ENCODE measurements at places on chromosomes 3 and 15.

DNA sequence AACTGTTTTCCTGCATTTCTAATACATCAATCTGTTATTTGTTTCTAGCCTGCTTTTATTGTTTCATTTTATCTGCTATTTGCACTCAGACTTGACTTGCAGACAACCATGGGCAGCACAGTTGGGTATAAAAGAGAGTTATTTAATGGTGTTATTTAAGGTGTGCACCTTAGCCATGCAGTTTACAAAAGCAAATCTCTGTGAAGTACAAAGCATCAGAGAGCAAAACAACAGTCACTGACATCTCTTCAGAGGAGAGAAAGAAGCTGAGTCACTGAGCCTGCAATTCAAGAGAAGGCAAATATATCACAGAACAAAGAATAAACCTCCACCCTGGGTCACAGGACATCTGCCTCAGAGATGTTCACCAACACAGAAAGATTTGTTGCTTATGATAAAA is 255.9 kb upstream of the ICE2 start:
- DNase-seq = no peak

GRCh38 chr15:57056357-57056756 is 137.9 kb downstream of the TCF12 start:
- DNase-seq = no peak

- no peak for DNase-seq
These were observed 26.0 kb upstream of the GNB5 start for GRCh38 chr15:52217186-52217585.

DNA sequence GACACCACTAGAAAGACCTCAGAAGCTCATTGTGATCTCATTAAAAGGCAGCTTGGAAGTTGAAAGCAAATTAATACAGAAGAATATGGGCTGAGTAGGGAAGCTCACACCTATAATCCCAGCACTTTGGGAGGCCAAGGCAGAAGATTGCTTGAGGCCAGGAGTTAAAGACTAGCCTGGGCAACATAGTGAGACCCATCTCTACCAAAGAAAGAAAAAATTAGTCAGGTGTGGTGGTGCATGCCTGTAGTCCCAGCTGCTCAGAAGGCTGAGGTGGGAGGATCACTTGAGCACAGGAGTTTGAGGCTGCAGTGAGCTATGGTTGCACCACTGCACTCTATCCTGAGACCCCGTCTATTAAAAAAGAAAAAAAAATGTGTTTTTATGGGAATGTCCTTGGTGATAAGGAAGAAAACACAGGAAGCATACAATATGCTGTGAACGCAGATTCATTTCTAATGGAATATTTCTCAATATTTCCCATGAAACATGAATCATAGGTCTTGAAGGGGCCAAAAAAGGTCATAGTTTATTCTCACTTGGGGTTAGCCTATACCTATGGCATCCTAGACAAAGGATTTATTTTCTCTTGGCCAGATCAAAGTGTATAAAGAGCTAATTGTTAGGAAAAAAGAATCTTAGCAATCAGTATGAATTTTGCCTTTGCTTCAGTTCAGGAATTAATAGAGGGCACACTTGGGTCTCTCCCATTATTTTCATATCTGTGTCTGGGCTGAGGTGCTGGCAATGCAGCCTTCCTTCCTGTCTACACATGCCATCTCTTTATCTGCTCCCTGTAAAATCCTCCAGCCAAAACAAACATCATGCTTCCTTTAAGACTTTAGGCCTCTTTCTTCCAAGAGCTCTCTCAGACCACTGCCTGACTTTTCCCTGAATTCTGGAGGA is 98.2 kb downstream of the FNDC3B start:
- no peak for DNase-seq

GRCh38 chr3:155553780-155554179 is 191.1 kb downstream of the PLCH1 start:
- no peak for DNase-seq

DNA sequence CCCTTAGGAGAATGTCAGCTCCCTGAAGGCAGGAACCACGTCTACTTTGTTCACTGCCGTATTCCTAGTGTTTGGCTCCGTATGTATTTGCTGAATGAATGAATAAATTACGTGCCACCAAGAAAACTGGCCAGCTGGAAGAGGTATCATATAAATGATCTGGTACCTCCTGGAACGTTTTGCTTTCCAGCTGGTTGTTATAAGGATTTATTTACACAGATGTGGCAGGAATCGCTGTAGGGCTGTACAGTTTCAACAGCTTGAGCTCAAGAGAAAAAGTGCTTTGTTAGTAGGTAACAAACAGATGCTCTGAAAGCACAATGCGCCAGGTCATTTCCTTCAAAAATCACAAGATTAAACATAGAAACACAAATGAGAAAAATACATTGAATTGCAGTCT is 108.8 kb upstream of the ATP2B2 start:
- DNase-seq = no peak

DNA sequence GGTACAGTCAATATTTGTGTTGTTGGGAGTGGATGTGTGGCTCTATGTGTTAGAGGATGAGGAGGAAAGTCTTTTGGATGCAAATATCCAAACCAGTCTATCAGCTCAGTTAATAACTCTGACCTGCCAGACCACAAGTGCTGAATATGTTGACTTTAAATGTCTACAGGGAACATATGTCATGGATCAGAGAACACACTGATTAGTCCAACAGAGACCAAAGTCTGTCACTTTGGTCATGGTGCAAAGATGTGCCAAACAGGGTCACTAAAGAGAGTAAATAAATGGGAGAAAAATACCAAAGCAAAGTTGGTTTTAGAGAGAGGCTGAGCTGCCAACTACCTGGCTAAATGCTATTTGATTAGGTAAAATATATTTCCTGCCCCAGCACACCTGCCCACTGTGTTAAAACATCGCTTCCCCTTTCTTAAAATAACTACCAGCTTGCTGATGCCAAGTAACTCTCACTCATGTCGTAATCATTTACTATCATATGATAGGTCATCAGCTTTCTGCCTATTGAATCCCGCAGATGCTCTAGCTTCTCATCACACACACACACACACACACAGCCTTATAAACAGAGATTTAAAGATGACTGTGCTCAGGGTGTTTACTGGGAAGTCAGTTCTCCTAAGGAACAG is 173.3 kb downstream of the PDZRN3 start:
- DNase-seq = no peak

- DNase-seq = no peak
These were observed 48.1 kb upstream of the MAP4 start for GRCh38 chr3:48064292-48064829.

DNA sequence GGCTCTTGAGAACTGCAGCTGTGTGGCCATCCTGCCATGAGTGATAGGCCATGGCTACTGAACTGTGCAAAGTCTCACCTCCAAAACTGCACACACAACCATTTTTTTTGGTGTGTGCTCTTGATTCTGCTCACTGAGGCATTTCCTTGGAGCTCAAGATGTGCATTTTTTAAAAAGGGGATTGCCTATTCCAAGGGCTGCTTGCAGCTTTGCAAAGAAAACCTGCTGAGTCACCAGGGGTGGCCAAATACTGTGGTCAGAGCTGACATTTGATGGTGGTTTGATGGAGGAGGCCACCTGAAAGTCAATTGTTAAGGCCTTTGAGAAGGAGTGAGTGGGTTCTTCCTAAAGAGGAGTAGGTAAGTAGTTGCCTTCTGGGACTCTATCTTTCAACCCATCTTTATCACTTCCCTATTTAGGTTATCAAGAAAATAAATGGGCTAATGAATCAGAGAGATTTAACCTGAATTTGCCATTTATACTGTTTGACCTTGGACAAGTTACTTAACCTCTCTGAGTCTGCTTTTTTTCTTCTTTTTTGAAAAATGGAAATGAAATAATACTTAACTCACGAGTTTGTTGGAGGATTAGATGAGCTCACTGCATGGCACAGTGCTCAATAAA is 87.9 kb downstream of the CHST2 start:
- DNase-seq = no peak

DNA sequence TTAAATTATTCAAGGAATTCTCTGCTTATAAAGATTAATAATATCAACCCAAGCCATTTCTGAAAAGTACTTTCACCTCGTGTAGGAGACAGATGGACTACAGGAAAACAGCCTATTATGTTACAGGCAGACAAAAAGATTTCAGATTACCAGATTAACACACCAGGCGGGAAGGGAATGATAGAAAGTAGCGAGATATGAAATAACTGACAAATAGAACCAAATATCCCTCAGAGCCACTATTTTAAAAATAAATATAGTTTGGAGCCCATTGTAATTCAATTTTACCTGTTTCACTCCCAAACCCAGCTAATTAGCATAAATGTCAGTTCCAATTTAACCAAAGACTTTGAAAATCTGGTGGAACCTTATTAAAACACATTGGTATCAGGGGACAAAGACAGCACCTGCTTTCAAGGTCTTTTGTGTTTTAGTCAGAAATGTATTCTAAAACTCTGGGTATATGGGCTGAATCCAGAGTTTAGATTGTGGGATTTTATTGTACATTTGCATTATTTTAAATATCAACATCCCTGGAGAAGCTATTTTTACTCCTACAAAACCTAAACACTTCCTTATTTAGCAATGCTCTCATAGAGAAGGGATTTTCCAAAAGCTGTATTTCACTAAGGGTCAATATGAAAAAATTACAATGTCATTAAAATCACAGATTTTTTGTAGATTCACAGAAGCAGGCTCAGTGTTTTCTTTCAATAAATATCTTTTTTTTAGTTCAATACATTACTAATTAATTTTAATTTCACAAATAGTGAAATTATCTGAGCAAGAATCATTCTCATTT is 138.4 kb downstream of the TNIK start:
- no peak for DNase-seq

DNA sequence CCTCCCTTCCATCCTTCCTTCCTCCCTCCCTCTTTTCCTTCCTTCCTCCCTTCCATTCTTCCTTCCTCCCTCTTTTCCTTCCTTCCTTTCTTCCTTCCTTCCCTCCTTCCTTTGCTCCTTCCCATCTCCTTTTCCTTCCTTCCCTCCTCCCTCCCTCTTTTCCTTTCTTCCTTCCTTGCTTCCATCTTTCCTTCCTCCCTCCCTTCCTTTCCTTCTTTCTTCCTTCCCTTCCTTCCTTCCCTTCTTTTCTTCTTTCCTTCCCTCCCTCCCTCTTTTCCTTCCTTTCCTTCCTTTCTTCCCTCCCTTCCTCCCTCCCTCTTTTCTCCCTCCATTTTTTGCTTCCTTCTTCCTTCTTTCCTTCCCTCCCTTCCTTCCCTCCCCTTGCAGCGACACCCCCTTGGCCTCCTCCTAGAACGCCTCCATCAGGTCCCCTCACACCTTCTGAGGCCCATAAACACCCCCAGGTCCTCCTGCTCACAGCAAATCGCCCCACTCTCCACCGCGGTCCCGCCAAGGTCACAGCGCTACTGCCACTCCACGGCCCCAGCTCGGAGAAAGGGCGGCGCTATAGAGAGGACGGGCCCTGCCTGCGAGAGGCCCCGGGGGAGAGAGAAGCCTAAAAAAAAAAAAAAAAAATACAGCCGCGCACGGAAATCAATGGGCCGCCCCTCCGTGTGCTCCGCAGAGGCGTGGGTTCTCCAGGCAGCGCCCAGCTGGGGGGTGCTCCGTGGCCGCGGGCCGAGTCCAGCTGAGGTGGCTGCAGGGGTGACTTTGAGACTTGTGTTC is 328.2 kb downstream of the OCA2 start:
- DNase-seq = no peak

- DNase-seq = no peak
These were observed 202.2 kb upstream of the BHLHE40 start for GRCh38 chr3:4776980-4777581.

DNA sequence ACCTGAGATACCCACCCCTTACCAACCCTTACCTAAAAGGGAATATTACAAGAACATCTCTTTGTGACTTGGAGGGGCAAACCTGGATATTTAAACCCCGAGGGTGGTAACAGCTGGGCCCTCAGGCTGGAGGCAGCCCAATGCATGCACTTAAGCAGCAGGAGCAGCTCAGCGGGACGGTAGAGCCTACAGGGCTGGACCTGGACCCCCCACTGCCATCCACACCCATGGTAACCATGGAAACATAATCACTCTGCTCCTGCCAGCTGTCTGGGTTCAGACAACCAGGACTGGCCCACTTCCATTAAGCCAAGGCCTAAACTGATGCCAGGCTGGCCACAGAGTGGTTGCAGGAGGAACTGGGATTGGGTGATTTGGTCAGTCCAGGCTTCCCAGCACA is 52.8 kb downstream of the ETFA start:
- no peak for DNase-seq

DNA sequence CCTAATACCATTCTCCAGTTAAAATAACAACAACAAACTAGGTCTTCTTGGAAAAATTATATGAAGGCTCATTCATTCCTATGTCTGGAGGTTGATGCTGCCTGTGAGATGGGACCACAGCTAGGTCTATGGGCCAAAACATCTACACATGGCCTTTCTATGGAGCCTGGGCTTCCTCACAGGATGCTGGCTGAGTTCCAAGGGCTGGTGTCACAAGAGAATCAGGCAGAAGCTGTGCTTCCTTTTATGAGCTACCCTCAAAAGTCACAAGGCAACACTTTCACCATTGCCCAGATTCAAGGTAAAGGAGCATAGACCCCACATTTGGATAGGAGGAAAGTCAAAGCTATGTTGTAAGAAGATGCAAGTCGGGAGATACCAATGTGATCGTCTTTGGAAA is 4.6 kb upstream of the RTP2 start:
- no peak for DNase-seq

DNA sequence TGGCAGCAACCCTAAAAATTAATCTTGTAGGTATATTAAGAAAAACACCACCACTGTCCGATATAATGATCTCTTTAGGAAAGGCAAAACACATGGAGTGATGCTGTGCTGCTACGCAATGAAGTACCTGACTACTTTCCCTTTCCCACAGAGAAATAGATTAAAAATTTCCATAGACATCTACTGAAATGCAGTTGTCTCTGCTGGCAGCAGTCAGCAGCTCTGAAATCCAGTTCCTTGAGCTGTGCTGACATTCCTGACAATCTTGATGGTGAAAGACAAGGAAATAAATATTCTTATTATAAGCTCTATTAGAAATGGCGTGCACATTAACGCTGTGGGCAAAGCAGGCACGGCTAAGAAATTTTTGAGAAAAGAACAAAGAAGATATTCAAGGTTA is 287.6 kb downstream of the IL5RA start:
- no peak for DNase-seq

GRCh38 chr15:67116742-67117141 is 51.3 kb downstream of the SMAD3 start:
- DNase-seq = no peak
